ENCODE measurements at places on chromosomes 2 and 18. TPM values are rescaled to one million over a fixed set of nuclear protein-coding genes. Genes with fewer than 3 reads are reported as not detected.
A peak's percentile ranks its signal among the peaks of the same experiment; 100 is the strongest.

DNA sequence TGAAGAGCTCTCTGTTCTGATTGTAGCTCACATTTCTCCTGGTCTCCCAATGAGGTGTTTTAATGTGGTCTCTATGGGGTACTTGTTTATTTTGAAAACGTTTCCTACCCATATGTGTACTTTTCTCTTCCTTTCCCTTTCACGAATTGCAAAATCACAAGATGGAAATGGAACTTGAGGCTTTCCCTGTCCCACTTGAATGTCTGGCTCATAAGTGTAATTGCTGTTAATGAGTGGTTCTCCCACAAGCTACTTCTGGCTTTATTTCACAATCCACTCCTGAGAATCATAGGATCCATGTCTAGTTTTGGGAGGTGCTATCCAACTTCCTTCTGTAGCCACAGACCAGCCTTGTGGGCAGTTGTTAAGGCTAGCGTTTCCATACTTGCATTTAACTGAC lies 81.1 kb upstream of the CAVIN2 start:
- no peak for DNase-seq
- no peaks in the 10 kb centered on the region for H3K4me1 ChIP-seq
- peaks cover 5% of the 10 kb centered on the region for H3K27me3 ChIP-seq

- no peak overlapping the region for H3K27ac ChIP-seq
- no peaks in the 10 kb centered on the region for H3K36me3 ChIP-seq
- peak; percentile 61 for DNase-seq
- H3K4me1 ChIP-seq = no peaks in the 10 kb centered on the region
Observed at GRCh38 chr2:199485732-199486335, 28.1 kb upstream of the SATB2 start.

DNA sequence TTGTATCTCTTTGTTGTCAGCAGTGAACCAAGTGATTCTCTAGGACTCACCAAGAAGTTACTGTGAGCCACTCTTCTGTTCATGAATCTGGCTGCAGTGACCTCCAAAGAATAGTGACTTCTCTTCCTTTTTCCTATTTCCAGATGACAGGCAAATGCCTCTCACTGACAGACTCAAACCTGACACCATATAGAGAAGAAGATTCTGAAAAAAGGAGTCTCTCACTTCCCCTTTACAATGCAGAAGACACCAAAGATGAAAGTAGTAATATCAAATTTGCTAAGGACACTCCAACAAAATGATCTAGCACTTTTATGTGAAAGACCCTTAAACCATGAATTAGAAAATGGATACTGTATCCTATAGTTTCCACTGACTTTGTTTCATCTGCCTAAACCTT lies 44.4 kb upstream of the SETBP1 start:
- H3K4me3 ChIP-seq = no peak overlapping the region
- H3K27ac ChIP-seq = no peak overlapping the region
- DNase-seq = no peak
- no peaks in the 10 kb centered on the region for H3K36me3 ChIP-seq

Gene POTEI
- total RNA-seq = not detected

DNA sequence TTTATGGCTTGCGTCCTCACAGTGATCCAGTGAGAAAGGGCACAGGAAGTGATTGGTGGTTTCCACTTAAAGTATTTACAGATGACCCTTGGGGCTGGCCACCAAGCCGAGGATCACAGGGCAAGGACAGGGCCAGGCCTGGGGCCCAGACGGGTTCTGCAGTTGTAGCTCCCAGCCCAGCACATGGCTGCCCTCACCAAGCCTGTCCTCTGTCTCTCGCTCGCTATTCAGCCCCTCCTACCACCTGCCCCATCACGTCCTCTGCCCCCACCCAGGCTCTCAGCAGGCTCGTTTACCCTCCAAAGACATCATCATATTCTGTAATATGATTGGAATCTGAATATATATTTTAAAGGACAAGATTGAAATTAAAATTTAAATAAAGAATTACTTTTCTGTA lies 246.0 kb downstream of the KLHL29 start:
- H3K27me3 ChIP-seq = no peaks in the 10 kb centered on the region
- no peak for DNase-seq
- no peak overlapping the region for H3K4me3 ChIP-seq
- no peak overlapping the region for H3K27ac ChIP-seq

DNA sequence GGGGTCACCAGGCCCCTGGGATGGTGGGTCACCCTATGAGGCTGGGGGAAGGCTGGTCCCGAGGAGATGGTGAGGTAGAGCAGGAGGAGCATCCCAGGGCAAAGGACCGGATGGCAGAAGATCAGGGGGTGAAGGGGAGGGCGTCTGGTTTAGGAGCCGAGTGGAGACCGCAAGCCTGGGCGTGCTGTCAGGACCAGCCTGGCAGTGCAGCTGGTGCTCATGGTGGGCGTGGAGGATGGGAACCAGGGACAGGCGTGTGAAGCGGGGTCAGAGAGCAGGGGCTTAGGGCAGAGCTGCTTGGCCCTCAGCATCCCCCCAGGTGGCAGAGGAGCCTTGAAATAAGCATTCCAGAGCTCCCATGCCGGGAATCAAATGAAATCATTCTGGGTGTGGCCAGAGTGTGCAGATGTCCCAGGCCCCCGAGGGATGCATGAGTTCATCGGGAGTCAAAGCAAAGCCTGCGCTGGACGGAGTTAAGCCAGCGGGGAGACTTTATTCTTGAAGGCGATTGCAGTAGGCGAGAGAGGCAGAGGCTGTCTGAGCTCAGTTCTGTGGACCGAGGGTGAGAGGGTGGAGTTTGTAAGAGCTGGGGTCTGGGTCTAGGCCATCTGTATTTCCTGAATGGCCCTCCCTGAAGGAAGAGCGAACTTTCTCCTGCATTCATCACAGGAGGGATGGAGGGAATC lies 33.1 kb upstream of the MBP start:
- H3K4me3 ChIP-seq = no peak overlapping the region
- no peaks in the 10 kb centered on the region for H3K27me3 ChIP-seq
- H3K36me3 ChIP-seq = no peaks in the 10 kb centered on the region
- no peak for DNase-seq
- H3K4me1 ChIP-seq = no peaks in the 10 kb centered on the region
- H3K27ac ChIP-seq = no peak overlapping the region

DNA sequence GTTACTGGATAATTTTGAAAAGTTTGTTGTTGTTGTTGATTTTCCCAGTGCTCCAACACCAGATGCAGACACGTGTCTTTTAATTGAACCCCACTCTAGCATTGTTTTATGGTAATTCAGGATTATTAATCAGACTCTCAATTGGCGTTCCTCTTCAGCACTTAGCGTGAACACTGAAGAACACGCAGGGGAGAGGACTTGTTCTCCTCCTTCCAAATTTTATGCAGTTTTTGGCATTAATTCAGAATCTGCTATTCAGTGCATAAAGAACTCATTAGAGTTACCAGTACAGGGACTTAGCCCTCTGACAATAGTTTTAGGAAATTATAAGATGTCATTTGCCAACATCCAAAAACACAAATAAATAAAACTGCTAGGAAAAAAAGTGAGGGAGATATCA lies 75.5 kb downstream of the SNTG2 start:
- no peak for DNase-seq
- no peak overlapping the region for H3K4me3 ChIP-seq
- no peak overlapping the region for H3K27ac ChIP-seq
- H3K36me3 ChIP-seq = no peaks in the 10 kb centered on the region

Gene EGR4
- 0.34 TPM for total RNA-seq

DNA sequence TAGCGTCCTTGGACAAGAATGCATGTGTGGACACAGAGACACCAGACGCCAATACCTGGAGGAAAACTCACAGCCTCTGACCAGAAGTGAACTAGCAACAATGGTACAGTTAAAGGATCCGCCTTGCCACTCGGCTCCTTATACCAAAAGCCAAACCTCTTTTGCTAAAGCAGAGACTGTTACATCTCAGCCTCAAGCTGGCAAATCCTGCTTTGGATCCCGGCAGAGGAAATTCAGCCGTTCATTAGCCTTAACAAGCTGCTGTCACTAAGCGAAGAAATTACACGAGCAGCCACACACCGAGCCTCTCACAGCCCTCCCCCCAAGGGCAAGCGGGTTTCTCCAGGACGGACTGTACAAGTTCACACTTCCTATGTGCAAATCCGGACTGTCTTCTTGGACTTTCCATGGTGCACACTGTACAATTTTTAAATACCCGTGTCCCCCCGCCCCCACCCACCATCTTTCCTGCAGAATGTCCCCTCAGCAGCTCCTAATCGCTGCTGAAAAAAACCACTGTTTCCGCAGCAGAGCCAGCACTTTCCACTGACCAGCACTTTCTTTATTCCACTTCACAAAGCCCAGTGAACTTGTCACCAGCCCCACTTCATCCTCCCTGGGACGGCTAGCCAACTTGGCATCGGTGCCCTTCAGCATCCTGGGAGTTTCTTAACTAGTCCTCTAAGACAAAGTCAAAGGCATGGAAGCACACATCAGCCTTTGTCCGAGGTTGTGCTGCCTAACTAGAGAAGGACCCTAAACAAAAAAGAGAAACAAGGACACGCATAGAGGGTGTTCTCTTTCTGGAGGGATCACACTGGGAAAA lies 1.5 kb downstream of the KLF7 start:
- H3K27me3 ChIP-seq = peaks cover 2% of the 10 kb centered on the region
- H3K27ac ChIP-seq = peak overlapping the region; percentile 99
- DNase-seq = peak; percentile 35
- H3K36me3 ChIP-seq = peaks cover 7% of the 10 kb centered on the region
- peak overlapping the region; percentile 95 for H3K4me3 ChIP-seq

DNA sequence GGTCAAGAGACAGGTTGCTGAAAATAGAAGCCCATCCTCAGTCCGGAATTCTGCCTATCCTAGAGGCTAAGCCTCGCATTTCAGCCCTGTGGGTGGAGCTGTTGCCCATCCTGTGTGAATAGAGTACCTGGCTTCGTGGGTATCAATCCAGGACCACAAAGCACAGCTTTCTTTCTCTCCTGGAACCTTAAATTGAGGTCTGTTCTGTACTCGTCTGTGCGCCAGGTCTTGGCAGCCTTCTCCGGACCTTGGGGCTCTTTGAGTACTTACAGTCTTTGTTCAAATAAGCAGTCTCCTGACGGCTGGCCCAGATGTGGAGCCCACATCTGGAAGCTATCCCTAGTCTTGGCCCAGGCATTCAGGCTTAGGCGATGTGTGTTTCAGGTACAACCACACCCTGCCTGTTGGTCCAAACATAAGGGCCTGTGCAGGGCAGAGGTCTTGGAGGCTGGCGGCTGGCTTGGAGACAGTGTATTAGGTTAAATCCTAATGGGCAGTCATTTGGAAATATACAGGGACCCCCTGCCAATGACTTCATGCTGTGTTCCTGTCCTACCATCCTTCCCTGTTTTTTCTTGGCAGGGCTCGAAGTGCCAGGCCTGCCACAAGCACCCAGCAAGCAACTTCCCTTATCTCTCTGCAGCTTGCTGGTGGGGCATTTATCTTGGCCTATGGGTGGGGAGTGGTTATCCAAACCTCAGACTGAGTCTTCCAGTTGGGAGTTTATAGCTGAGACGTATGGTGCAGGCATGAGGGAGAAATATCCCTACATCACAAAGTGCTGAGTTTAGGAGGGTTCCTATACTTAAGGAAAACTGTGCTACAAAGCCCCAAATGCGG lies 294.1 kb downstream of the BCL2 start:
- no peaks in the 10 kb centered on the region for H3K4me1 ChIP-seq
- H3K4me3 ChIP-seq = no peak overlapping the region
- H3K36me3 ChIP-seq = no peaks in the 10 kb centered on the region

DNA sequence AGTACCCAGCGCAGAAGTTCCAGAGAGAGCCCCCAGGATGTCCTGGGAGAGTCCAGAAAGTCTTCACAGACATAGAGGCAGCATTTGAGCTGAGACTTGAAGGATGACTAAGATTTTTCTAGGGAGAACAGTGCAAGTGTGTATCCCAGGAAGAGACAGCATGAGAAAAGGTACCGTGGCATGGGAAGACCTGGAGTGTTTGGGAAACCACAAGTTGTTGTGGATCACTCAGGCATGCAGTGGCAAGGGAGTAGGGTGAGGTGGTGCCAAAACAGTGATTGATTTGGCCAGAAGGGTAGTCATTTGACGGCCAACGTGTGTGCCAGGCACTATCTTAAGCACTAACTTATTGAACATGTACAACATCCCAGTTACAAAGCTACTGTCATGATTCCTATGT lies 24.5 kb upstream of the KCNK3 start:
- no peaks in the 10 kb centered on the region for H3K36me3 ChIP-seq
- H3K4me3 ChIP-seq = no peak overlapping the region
- no peak for DNase-seq
- no peaks in the 10 kb centered on the region for H3K4me1 ChIP-seq
- peaks cover 50% of the 10 kb centered on the region for H3K27me3 ChIP-seq

DNA sequence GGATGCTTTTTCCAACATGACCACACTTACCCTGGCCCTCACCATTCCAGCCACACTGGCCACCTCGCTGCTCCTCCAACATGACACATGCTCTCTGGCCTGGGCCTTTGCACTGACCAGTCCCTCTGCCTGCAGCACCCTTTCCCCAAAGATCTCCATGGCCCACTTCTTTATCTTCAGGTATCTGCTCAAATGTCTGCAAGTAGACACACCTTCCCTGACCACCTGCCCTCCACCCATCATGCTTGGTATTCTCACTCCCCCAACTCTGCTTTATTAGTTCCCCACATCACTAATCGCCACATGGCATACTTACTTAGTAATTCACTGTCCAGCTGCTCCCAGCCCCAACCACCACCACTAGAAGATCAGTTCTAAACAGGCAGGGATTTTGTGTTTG lies 214.2 kb downstream of the BCL11A start:
- H3K27me3 ChIP-seq = no peaks in the 10 kb centered on the region
- no peaks in the 10 kb centered on the region for H3K4me1 ChIP-seq
- H3K4me3 ChIP-seq = no peak overlapping the region
- no peaks in the 10 kb centered on the region for H3K36me3 ChIP-seq
- H3K27ac ChIP-seq = no peak overlapping the region

GRCh38 chr18:54125429-54125828 lies 99.0 kb downstream of the MBD2 start:
- peaks cover 15% of the 10 kb centered on the region for H3K4me1 ChIP-seq
- no peak overlapping the region for H3K27ac ChIP-seq
- DNase-seq = no peak
- H3K4me3 ChIP-seq = no peak overlapping the region

DNA sequence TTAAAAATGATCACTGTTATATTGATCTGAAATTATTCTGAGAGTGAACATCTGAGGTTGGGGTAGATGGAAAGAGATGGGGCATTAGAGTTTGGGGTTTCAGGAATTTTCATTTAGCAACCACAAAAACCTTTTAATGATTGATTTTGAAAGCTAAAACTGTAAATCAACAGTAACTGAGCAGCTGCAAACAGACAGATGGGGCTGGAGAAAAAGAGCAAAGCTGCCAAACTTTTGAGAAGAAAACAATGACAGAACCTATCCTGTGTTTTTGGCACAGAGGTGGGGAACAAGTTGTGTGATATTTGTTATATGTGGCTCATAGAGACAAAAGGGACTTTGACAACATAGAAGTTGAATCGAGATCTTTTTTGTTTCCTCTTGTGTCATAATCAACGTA lies 415.8 kb upstream of the DSEL start:
- H3K36me3 ChIP-seq = no peaks in the 10 kb centered on the region
- H3K27me3 ChIP-seq = no peaks in the 10 kb centered on the region
- no peak for DNase-seq
- H3K4me1 ChIP-seq = no peaks in the 10 kb centered on the region
- H3K27ac ChIP-seq = no peak overlapping the region

All from activated CD4-positive, alpha-beta memory T cell treated with anti-CD3 and anti-CD28 coated beads for 36 hours (primary cell).